ENCODE measurements at places on chromosomes 12 and 14.

GRCh38 chr12:107379852-107380567 is 286.7 kb upstream of the CRY1 start:
- no peak for DNase-seq

DNA sequence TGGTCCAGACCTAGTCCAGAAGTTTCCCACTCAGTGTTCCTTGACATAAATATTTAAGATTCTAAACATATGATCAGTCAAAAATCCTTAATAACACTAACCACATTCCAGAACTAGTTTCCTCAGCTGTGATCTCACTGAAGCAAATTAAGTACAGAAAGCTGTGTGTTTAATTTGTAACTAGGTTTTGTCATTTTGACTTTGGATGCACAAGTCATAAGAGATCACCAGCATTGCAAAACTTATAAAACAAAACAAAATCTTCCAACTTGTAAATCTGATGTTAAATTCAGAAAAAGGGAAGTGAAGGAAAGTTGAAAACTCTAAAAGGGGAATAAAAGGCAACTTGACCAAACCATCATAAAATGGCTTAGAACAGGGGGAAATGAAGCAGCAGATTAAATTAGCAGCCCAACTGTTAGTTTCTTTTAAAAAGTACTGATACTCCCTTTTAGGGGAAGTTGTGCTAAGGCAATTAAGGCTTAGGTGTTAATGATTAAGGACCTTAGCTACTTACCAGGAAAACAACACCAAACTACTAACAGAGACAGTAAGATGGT is 56.6 kb downstream of the SH2B3 start:
- no peak for DNase-seq

DNA sequence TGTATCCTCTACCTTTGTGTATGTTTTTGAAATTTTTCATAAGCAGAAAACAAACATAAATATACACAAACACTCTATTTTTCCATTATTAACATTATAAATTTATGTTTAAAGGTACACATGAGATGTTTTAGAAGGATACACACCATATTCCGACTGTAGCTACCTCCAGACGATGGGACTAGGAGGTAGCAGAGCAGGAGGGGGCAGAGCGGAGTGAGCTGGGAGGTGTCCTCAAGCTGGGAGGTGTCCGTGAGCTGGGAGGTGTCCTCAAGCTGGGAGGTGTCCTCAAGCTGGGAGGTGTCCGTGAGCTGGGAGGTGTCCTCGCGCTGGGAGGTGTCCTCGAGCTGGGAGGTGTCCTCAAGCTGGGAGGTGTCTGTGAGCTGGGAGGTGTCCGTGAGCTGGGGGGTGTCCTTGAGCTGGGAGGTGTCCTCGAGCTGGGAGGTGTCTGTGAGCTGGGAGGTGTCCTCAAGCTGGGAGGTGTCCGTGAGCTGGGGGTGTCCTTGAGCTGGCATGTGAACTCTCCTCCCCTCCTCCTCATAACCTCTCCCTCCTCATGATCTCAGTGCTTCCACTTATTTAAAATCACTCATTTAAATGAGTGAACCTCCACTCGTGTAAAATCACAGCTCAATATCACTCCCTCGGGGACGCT is 346.9 kb upstream of the SFSWAP start:
- no peak for DNase-seq

GRCh38 chr12:65818454-65819382 is 5.6 kb upstream of the HMGA2 start:
- no peak for DNase-seq

DNA sequence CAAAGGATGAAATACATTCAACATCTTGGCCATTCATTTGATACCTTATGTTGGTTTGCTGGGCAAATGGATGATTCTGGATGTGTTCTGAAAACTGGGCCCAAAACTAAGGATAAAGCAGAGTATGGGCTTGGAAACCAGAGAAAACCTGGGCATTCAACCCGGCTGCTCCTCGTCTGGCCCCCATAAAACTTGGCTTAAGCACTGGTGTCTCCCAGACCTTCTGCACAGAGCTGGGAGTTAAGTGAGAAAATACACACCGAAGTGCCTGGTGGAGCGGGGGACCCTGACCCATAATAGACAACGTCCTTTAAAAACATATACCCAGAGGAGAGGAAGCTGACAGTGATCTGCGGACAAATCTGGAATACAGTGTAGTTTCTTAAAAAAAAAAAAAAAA is 112.5 kb downstream of the FOXN3 start:
- DNase-seq, result no peak

DNA sequence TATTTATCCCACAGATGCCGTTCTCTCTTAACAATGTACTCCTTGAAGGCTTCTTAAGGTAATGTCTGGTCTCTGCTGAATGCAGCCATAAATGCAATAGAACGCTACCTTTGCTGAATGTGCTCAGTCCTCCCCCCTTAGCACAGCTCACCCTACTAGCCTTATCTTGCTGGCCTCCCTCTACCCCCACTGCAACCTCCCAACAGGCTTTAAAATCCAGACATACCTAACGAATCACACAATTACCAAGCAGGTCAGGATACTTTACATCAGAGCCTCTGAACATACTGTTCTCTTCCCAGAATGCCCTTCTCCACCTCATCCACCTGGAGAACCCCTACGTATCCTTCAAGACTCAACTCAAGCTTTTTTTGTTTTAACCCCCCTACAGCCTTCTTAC is 51.0 kb upstream of the CRADD start:
- no peak for DNase-seq

DNA sequence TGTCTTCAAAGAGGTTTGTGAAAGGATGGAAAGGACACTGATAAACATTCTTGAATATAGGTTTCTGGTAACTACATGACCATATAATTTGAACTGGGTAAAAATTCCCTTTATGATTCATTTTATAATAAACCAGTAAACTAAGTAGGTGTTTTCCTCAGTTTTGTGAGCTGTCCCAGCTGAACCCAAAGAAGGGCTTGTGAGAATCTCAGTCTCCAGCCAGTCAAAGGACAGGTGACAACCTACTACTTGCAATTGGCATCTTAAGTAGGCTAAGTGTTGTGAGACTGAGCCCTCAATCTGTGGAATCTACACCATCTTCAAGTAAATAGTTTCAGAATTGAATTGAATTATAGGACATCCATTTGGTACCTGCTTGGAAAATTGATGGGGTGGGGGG is 75.2 kb downstream of the MYF5 start:
- DNase-seq, result no peak

DNA sequence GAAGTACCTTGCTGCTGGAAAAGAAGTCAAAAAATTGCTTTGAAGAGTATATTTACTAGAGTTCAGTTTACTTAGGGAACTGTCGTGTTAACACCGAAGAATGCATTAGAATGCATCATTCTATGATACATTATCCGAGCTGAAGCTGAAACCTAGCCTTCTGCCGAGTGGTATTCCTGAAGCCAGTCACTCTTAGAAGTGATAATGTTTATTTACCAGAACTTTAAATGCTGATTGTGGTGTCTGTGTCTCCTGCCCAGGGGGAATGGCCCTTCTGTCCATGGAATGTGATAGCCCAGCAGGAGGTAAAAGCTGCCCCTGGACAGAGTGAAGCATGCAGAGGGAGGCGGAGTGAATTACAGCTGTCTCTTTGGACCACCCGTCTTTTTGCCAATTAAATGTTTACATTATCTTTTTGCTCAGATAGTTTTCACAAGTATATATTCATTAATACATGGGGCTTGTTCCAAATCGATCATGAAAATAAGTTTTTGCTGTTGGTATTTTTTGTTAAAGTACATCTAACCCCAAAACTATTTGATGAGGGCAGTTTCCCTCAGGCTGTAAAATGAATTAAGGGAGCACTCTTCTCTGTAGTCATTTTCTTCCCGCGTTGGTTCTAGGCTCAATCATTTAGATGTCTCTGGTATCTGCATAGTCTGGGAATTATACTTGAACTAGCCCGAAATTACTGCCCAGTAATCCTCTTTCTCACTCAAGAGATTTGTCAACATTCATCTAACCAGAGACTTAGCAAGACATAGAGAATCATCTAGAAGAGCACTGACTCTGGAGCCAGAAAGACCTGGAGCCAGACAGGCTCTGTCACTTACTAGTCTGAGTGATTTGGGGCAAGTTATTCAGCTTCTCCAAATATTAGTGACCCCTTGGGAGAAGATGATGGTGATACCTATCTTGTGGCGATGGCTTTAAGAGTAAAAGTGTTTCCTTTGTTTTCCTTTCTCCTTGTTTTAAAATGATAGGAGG is 147.6 kb downstream of the CRADD start:
- no peak for DNase-seq

DNA sequence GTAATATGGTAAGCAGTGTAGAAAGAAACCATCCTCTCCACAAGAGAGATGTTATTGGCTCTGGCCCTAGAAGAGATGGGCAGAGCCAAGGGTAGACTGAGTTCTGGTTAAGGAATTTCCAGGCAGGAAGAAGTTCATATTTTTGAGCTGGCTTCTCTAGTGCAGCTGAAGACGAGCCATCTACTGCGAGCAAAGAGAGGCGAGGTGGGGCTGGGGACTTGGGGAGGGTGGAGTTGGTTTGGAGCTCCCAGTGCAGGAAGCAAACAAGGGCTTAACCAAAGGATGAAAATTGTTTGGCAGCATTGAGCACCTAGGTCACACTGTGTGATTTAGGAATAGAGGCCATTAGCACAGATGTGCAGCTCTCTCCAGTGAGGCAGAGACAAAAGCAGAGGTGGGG is 239.6 kb downstream of the ZFP36L1 start:
- no peak for DNase-seq

DNA sequence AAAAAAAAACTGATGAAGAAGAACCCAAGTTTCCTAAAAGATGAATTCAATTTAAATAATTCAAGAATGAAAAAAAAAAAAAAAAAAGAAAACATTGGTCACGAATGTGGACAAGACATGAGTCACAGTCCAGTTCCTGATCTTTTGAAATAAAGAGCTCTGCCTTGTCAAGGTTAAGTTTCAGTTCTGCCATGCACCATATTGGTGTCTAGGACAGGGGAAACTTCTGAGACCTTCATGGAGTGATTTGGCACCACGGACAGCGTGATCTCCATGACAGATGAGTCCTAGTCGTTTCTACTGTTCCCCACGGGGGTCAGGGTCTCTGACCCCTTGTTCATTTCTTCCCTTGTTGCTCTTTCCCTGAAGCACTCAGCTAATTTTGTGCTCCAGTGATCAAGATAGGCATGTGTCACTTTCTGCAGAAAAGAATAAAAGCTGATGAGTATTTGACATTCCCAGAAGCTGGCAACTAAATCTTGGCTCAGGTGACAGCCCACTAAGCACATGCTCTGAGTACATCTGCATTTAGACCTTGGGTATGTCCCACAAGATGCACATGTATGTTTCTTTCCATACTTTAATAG is 1159.7 kb downstream of the BCL11B start:
- no peak for DNase-seq

GRCh38 chr12:6084261-6084968 is 40.1 kb downstream of the VWF start:
- no peak for DNase-seq

- no peak for DNase-seq
Observed at GRCh38 chr14:40623643-40624042, 983.0 kb upstream of the LRFN5 start.

DNA sequence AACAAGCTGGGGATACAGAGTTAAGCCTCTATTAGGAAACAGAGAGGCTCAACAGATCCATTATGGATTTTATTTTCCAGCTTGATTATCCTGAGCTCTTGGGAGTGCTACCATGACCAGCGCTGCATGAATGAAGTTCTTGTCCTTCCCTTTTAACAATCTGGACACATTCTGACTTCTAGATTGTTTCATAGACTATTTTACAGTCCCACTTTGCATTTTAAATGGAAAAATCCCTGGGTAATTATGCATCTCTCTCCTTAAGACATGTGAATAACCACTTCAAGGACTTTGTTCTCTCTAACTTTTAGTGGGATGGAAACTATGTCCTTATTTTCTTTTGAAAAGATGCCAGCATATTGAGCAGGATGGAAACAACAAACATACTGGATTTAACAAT is 2.0 kb downstream of the CCDC198 start:
- no peak for DNase-seq

DNA sequence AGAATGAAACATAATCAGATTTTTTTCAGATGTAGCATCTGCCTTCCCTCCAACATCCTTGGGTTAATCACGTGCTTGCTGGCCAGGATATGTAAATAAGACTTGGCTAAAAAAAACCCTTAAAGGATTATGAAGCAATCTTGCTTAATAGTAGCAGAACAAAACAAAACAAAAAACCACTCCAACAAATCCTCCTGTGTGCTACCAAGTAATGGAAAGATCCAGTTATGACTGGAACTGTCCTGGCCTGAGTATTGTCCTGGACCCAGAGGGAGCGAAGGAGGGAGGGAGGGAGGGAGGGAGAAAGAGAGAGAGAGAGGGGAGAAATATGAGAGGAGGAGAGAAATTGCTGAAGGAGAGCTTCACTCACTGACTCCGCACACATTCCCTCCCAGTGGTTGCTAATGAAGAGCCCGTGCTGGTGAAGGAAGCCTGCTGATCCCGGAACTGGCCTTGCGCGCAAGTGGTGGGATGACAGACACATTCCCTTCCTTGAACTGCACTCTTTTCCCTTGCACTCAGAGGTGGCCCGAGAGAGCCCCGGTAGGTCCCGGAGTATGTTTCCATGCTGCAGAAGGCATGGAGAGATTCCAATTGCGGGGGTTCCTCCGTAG is 57.2 kb downstream of the HMGA2 start:
- DNase-seq, result peak; percentile 29

- no peak for DNase-seq
Observed at GRCh38 chr12:93297536-93297935, 80.2 kb upstream of the NUDT4 start.

- DNase-seq, result no peak
Observed at GRCh38 chr12:23621900-23622299, 327.6 kb downstream of the SOX5 start.

DNA sequence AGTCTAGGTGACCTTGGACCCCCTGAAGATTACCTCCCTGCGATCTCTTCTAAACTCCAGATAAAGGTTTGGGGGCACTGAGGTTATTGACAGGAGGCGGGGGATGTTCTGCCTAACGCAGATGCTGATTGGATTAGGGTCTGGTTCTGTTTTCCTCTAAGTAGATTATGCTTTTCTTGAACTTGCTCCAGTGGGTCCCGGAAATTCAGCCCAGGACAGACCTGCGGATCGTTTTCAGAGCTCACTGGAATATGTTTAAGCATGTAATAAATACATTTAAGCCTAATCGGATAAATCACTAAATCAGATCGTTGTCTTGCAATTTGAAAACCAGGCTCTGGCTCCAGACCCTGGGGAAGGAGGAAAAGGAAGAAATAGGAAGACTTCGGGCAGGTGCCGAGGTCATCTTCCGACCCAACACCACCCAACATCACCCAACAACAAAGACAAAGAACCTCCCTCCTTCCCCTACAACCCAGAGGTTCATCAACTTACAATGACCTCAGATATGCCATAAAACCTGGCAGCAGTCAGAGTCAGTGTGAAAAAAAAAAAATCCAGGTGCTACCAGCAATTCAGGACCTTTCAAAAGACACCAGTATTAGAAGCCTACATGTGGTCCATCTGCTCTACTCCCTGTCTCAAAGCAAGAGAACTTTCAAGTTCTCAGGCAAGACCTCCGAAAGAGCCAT is 148.4 kb downstream of the KSR2 start:
- no peak for DNase-seq

DNA sequence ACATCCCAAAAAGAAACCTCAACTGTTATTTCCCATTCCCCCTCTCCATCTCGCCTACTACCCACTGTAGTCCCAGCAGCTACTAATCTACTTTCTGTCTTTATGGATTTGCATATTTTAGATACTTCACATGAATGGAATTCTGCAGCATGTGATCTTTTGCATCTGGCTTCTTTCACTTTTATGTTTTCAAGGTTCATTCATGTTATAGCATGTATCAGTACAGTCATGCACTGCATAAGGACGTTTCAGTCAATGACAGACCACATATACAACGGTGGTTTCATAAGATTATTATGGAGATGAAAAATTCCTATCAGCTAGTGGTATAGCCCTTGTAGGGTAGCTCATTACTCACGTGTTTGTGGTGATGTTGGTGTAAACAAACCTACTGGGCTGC is 24.5 kb downstream of the PCNX4 start:
- no peak for DNase-seq
